ENCODE measurements at places on chromosomes 12 and 14.

- no peak overlapping the region for H3K27ac ChIP-seq
- H3K4me1 ChIP-seq, result peaks cover 2% of the 10 kb centered on the region
- H3K4me3 ChIP-seq, result no peak overlapping the region
- DNase-seq, result no peak
These were observed 340.2 kb downstream of the AEBP2 start for GRCh38 chr12:19779395-19780056.

- H3K4me3 ChIP-seq, result no peak overlapping the region
- peaks cover 3% of the 10 kb centered on the region for H3K4me1 ChIP-seq
- no peaks in the 10 kb centered on the region for H3K27me3 ChIP-seq
- H3K36me3 ChIP-seq, result peaks cover 5% of the 10 kb centered on the region
- DNase-seq, result no peak
- H3K27ac ChIP-seq, result no peak overlapping the region
These were observed 29.6 kb downstream of the FLVCR2 start for GRCh38 chr14:75607842-75608640.

GRCh38 chr12:121287267-121287954 lies 9.1 kb downstream of the CAMKK2 start:
- peaks cover 58% of the 10 kb centered on the region for H3K36me3 ChIP-seq
- no peak overlapping the region for H3K27ac ChIP-seq
- no peaks in the 10 kb centered on the region for H3K27me3 ChIP-seq
- H3K4me1 ChIP-seq, result peaks cover 13% of the 10 kb centered on the region

DNA sequence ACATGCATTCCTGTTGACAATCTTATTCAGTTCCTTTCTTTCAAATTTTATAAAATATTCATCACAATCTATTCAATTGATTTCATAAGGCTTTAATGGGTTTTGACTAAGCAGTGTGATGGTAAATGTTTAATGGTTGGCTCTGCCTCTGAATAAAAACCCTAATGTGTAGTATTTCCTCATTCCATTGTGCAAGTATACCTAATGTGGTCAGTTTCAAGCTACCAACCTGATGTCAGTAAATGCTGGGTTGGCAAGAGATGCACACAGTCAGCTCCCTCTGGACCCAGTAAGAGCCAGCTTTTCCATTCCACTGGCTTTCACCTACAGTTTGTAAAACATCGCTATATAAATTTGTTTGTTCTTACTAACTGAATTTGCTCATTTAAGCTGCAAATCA lies 53.9 kb downstream of the METTL25 start:
- peaks cover 34% of the 10 kb centered on the region for H3K36me3 ChIP-seq
- no peak overlapping the region for H3K4me3 ChIP-seq
- H3K4me1 ChIP-seq, result no peaks in the 10 kb centered on the region
- H3K27me3 ChIP-seq, result no peaks in the 10 kb centered on the region
- H3K27ac ChIP-seq, result no peak overlapping the region
- no peak for DNase-seq

GRCh38 chr14:102226356-102227125 lies 78.4 kb downstream of the MOK start:
- no peaks in the 10 kb centered on the region for H3K27me3 ChIP-seq
- peaks cover under 1% of the 10 kb centered on the region for H3K4me1 ChIP-seq
- H3K36me3 ChIP-seq, result peaks cover 20% of the 10 kb centered on the region
- no peak overlapping the region for H3K27ac ChIP-seq
- H3K4me3 ChIP-seq, result no peak overlapping the region

DNA sequence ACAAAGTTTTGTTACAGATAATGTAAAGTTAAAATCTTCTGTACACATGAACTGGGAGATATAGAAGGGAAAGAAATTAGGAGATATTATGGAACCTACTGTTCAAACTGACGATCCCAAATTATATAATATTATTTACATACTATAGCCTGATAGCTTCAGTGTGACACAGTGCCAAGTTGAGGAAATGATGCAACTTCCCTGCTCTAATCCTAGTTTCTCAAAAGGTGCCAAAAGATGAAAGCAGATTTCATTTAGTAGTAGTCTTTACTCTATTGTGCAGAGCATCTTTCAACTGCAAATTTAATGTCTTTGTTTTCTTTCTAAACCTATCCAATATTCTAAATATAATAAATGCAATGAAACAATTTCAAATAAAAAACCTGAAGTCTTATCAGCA lies 46.9 kb downstream of the COCH start:
- H3K27me3 ChIP-seq, result no peaks in the 10 kb centered on the region
- H3K4me3 ChIP-seq, result no peak overlapping the region
- no peak for DNase-seq
- no peak overlapping the region for H3K27ac ChIP-seq

DNA sequence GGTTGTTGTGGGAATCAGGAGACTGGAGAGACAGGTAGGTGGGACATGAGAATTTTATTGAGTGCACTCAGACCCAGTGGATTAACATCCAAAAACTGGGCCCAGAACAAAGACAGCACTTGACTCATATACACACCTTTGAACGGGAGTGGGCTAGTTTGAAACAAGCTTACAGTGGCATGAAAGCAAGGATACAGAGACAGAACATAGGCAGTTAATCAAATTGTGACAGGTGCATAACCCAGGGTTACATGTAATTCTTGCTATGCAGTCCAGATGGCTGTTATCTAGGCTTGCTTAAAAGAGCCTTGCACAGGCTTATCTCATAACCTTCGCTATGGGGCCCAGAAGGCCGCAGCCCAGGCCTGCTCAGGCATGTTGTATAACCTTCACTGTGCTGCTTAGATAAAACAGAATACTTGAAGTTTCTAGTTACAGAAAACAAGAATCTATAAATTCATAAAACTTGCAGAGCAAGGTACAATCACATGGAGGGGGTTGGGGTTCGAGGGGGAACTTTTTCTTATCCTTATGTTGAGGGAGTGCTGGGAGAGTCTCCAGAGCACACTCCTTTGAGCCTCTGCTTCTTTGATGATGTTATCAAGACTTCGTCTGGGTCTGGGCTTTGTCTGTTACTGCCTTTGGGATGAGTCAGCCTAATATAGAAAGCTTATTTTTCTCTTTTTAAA lies 81.7 kb downstream of the TNFAIP2 start:
- H3K36me3 ChIP-seq, result no peaks in the 10 kb centered on the region
- H3K27ac ChIP-seq, result no peak overlapping the region
- no peak overlapping the region for H3K4me3 ChIP-seq
- no peak for DNase-seq
- peaks cover 2% of the 10 kb centered on the region for H3K4me1 ChIP-seq

GRCh38 chr12:32033406-32033805 lies 73.2 kb upstream of the BICD1 start:
- H3K4me3 ChIP-seq, result no peak overlapping the region
- no peaks in the 10 kb centered on the region for H3K27me3 ChIP-seq

DNA sequence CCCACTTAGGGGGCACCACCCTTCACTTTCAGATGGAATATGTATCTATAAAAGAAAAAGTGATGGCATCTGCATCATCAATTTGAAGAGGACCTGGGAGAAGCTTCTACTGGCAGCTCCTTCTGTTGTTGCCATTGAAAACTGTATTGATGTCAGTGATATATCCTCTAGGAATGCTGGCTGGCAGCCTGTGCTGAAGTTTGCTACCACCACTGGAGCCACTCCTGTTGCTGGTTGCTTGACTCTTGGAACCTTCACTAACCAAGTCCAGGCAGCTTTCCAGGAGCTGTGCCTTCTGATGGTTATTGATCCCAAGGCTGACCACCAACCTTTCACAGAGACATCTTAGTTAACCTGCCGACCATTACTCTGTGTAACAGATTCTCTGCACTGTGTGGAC lies 44.7 kb downstream of the RIMKLB start:
- no peaks in the 10 kb centered on the region for H3K27me3 ChIP-seq
- DNase-seq, result no peak

DNA sequence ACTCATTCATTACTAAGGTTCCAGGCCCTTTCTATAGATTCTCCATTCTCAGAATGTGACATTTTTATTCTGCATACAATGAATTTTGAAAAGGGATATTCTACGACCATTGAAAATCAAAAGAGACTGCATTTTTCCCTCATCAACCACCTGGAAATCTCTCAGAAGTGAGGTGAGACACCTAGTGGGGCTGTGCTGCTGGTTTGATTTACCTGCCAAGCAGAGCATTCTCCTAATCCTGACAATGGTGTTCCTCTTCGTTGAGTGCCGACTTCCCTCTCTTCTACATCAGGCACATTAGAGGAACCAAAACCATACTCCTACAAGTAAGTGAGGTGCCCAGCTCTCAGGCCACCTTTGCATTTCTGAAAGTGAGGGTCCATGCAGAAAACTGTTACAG lies 14.9 kb downstream of the CKB start:
- H3K4me3 ChIP-seq, result no peak overlapping the region
- no peak for DNase-seq
- no peak overlapping the region for H3K27ac ChIP-seq
- H3K4me1 ChIP-seq, result peaks cover 12% of the 10 kb centered on the region
- peaks cover 87% of the 10 kb centered on the region for H3K36me3 ChIP-seq
- no peaks in the 10 kb centered on the region for H3K27me3 ChIP-seq

DNA sequence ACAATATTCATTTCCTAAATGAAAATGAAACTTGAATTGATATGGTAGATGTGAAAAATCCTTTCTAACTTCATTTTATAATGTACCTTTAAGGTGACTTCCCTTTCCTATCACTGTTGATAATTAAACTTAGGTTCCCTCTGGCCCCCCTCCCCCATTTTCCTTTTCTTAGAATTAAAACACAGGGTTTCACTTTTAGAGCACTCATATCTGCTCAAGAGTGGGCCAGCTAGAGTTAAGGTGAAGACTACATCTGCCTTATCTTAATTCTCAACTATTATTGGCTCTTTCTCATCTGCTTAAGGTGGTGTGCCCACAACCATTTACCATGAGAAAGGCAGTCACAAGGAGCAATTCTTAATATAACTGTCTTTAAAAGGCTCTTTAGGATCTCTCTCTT lies 49.7 kb downstream of the LIN52 start:
- no peaks in the 10 kb centered on the region for H3K36me3 ChIP-seq
- peak overlapping the region; percentile 12 for H3K27ac ChIP-seq
- H3K4me3 ChIP-seq, result no peak overlapping the region
- H3K4me1 ChIP-seq, result peaks cover 24% of the 10 kb centered on the region
- DNase-seq, result no peak

GRCh38 chr12:105798256-105798845 lies 340.4 kb downstream of the NUAK1 start:
- no peak for DNase-seq
- H3K27me3 ChIP-seq, result no peaks in the 10 kb centered on the region
- no peaks in the 10 kb centered on the region for H3K4me1 ChIP-seq
- no peaks in the 10 kb centered on the region for H3K36me3 ChIP-seq
- H3K4me3 ChIP-seq, result no peak overlapping the region

DNA sequence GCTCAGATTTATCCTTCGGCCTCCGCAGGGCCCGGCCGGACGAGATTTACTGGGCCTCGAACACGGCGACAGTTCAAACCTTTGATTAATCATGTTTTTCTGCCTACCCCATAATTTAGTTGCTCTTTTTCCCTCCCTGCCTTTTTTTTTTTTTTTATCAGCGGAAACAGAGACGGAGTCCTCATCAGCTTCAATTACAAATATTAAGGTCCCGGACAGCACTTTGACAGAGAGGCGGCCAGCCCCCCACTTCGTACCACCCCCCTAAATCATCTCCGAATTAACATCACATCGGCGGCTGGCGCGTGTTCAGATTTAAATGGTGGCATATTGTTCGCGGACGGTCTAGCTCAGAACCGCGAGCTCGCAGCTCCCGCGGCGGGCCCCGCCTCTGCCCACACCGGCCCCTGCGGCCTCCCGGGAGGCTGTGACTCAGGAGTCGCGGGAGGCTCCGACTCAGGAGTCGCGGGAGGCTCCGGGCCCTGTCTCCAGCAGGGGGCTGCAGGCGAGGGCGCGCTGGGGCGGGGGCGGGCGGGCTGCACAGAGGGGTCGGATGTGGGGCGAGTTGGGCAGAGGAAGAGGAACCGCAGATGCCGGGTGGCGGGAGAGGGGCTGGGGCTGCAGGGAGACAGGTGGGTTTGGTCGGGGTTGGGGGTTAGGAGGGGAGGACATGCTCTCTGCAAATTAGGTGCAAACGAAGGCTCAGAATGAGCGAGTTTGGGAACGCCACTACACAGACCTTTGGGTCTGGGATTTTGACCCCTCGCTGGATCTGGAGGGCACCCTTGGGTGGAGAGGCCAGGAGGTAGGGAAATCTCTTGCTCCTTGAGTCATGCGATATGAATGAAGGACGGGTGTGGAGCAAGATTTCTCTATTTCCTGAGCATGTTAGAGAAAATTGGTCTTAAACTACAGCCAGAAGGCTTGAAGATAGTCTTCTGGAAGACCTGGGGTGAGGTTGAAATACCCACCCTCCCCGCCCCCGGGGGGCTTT lies 19.6 kb upstream of the ATP5MC2 start:
- H3K4me1 ChIP-seq, result peaks cover 27% of the 10 kb centered on the region
- DNase-seq, result peak; percentile 57
- no peak overlapping the region for H3K27ac ChIP-seq

DNA sequence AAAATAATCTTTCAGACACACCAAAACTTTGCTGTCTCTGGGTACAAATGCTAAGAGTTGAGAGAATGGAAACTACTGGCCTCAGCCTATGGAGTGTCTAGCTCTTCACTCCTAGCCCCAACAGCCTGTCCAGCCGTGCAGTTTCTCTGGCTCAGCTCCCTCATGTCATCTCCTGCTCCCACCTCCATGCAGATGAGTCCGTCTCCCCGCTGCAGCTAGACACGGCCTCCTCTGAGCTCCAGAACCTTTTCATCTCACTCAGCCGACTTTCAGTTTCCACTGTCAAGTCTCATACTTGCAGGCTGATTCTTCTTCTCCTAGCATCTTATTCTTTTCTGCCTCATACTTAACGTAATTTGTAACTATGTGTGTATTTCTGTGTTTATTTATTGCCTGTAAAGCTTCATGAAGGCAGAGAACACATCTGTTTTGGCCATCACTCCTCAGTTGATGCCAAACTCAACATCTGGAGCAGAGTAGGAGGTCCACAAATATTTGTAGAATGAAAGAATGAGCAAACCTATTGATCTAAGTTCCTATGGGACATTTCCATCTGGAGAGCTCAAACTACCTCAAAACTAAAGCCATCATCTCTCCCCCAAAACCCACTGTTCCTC lies 139.8 kb upstream of the PWP1 start:
- H3K4me3 ChIP-seq, result no peak overlapping the region
- H3K36me3 ChIP-seq, result peaks cover 30% of the 10 kb centered on the region
- no peak for DNase-seq
- no peak overlapping the region for H3K27ac ChIP-seq
- H3K4me1 ChIP-seq, result peaks cover 4% of the 10 kb centered on the region

DNA sequence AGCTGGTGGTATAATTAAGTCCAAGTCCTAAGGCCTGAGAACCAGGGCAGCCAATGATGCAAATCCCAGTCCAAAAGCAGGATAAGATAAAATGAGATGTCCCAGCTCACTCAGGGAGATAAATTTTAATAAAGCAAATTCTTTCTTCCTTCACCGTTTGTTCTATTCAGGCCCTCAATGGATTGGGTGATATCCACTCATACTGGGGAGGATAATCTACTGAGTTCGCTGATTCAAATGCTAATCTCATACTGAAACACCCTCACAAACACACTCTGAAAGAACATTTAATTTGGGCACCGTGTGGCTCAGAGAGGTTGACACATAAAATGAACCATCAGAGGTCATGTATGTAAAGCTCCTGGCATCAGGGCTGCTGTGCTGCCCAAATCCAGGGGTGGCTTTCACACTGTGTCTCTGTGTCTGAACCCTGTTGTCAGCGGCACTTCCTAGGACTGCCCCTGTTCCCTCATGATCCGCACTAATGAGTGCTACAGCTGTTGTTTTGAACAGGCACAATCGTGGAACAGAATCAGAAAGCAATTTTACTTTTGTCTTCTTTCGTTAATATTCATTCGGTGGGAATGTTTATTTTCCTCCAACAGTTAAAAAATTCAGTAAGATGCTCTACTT lies 428.5 kb upstream of the FBXO33 start:
- H3K4me1 ChIP-seq, result no peaks in the 10 kb centered on the region
- no peak for DNase-seq
- H3K27me3 ChIP-seq, result no peaks in the 10 kb centered on the region

GRCh38 chr14:70785556-70785955 lies 23.8 kb downstream of the MAP3K9 start:
- H3K36me3 ChIP-seq, result no peaks in the 10 kb centered on the region
- no peak overlapping the region for H3K27ac ChIP-seq
- H3K27me3 ChIP-seq, result no peaks in the 10 kb centered on the region
- no peak for DNase-seq
- H3K4me3 ChIP-seq, result no peak overlapping the region
